Kidney epithelial cell (primary cell): ENCODE measurements at places on chromosomes 2 and 18. TPM values are rescaled to one million over a fixed set of nuclear protein-coding genes. Genes with fewer than 3 reads are reported as not detected.

DNA sequence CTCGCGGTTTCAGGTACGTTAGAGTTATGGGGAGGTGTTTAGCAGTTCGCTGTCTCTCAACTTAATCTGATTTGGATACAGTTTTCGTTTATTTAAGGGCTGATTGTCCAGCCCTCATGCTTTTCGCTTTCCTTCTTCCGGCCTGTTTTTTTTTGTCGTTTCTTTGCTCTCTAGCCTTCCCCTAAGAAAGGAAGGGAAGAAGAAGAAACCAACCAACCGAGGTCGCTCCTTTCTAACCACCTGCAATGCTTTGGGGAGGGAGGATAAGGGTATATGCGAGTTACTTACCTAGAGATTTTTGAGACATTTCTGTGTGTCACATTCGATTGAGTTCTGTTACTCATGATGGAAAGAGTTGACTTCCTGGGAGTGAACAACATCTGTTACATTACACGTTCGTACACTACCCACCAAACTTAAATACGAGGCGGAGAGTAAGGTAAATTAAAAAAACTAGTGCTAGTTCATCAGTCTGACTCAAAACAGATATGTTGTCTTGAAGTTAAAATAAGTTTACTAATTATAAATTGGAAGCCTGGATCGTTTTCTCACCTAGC lies 918 bp downstream of the EIF5B start:
- no peak for DNase-seq

- no peak for DNase-seq
These were observed 864 bp upstream of the XPO1 start for GRCh38 chr2:61538920-61539520.

GRCh38 chr2:34365932-34366331 lies 766.8 kb upstream of the FAM98A start:
- no peak for DNase-seq

- no peak for DNase-seq
These were observed 497.8 kb upstream of the FSIP2 start for GRCh38 chr2:185240796-185241195.

Gene SERPINB3
- total RNA-seq = not detected in 2 replicates

Gene LGALSL
- total RNA-seq = 9.9 and 15.9 TPM in 2 replicates

GRCh38 chr18:58682429-58683069 lies 11.3 kb downstream of the MALT1 start:
- peak; percentile 67 for DNase-seq
